ENCODE measurements at places on chromosomes 7 and 10.

DNA sequence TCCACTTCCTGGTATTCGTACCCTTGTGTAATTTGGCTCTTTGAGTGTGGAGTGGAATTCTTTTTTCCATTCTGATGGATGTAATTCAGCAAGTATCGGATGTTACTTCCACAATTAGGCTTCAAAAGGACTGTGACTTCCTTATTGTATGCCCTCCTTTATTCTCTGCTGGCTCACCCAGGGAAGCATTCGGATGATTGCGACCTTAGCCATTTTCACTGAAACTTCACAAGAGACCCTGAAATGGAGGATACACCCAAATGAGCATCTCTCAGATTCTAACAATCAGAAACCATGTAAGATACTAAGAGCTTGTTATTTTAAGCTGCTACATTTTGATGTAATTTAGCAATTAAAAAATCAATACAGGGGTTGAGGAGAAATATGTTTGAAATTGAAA, 493.1 kb downstream of the DNAJB9 start:
- no peak for DNase-seq

GRCh38 chr10:30583778-30584415, 45.7 kb downstream of the LYZL2 start:
- peak; percentile 88 for DNase-seq

- no peak for DNase-seq
These were observed 122.6 kb downstream of the HBP1 start for GRCh38 chr7:107291434-107291833.

GRCh38 chr7:93228302-93228701, 2.0 kb upstream of the HEPACAM2 start:
- DNase-seq = peak; percentile 81

- DNase-seq = no peak
These were observed 27.1 kb downstream of the SEC61A2 start for GRCh38 chr10:12156367-12157123.

GRCh38 chr10:37379991-37380390, 254.6 kb downstream of the ANKRD30A start:
- DNase-seq = no peak

- DNase-seq = no peak
These were observed 10.2 kb downstream of the WDR11 start for GRCh38 chr10:120861178-120861855.

DNA sequence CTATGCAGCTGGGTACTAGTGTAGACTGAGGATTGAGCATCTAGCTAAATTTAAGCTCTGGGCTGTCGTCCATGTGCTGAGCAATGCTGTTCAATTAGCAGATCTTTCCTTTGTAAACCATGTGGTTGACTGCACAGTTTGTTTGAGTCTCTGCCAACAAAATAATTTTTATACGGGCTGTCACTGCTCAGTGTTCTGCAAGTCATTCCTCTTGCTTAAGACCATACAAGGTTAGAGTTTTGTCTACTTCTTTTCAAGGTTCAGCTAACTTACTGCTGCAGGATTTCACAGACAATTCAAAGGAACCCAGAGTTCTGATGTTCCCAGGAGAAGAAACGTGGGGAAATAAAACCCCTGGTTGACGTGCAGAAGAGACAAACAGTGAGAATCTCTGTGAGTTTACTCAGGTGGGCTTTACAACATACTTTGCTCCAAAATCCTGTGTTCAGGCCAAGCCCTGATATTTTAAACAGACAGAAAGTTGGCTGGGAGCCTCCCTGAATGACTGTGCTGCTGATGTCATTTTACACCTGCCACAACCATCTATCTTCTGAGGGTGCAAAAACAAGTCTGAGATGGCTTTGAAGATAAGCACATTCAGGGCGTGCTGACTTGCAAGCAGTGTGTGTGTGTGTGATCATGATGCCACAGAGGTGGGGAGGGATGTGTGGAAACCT, 177.1 kb upstream of the SVIL start:
- peak; percentile 98 for DNase-seq

GRCh38 chr7:35319606-35320005, 65.7 kb upstream of the TBX20 start:
- no peak for DNase-seq

GRCh38 chr10:76297780-76298281, 866.4 kb downstream of the LRMDA start:
- no peak for DNase-seq

GRCh38 chr7:30331338-30331737, 46.9 kb downstream of the ZNRF2 start:
- DNase-seq = peak; percentile 49

DNA sequence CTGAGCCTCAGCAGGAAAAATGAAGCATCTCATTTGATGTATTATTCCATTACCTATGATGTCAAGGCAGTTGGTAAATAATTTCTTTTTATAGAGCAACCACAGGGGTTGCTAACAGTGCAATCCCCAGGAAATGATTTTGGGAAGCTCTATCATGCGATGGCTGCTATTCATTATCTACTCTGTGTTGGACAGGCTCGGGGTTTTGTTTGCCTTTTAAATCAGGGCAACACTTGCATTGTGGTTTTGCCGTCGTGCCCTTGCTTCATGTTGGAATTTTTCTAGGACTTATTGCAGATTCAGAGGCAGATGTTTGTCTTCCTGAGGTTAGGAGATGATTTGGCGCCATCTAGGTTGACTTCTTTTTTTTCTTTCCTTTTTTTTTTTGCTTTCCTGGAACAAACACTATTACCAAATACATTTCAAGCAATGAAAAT, 128.4 kb downstream of the BICC1 start:
- peak; percentile 99 for DNase-seq

DNA sequence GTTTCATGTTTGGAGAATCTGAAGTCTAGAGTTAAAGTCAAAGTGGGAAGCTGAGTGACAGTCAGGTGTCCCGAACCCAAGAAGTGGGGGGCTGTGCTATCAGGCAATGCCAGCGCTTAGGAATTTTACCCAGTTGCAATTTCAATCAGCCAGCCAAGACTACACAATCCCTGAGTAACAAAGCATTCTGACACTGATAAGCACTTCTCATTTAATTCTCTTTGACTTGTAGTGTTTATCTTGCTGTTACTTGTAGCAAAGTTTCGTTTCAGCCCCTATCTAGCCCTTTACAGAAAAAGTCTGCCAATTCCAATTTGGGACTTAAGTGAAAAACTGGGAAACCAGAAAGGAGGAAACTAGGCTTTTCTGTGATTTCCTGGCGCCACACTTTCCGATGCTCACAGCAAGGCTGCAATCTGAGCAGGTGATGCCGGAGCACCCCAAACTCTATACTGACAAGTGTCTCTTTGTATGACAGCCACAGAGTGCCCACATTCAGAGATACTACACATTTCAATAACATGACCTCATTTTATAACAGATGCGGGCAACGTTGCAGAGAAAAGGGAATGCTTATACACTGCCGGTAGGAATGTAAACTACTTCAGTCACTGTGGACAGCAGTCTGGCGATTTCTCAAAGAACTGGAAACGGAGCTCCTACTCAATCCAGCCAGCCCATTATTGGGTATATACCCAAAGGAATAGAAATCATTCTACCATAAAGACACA, 61.0 kb downstream of the ITIH5 start:
- DNase-seq = no peak

DNA sequence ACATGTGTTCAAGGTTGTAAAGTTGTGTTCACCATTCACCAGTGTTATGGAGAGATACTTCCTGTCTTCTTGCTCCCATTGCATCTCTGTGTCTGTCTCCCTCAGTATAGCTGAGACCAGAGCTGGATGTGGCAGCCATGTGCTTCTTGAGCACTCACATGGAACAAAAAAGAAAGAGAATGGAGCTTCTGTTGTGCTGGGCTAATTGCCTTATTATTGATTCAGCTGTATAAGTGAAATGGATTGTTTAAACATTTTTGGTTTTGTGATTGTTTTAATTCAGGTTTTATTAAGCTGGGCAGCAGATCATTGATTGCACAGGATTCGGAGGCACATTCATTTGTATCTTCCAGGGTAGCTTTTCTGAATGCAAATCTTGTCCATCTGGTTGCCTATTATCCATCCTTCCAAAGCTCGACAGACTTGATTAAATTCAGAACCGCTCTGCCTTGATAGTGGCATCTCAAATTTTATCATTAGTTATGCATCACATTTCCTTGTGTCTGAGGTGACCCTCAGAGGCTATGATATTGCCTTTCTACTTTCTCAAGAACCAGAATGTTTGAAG, 119.9 kb downstream of the CCNY start:
- DNase-seq = no peak

GRCh38 chr10:95421782-95422181, 131.0 kb upstream of the PDLIM1 start:
- no peak for DNase-seq

- peak; percentile 95 for DNase-seq
These were observed 1.0 kb downstream of the HSPB1 start for GRCh38 chr7:76303202-76304147.

DNA sequence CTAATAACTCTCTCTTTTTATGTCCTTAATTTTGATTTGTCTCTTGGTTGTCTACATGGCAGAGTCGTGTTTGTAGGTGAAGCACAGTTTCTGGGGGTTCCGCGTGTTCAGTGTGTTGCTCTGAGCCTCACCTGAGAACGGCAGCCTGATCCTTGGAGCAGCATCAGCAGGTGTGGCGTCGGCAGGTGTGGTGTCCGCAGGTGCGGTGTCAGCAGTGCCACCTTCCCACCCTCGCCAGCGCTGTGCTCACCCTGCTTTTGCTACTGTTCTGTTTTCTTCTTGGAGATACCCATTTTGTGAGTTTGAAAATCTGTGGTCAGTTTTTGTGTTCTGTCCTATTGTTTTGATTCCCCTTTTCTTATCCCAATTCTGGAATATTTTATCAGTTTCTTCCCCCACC, 406.6 kb downstream of the GLRX3 start:
- DNase-seq = no peak

- DNase-seq = no peak
These were observed 6.4 kb downstream of the CDK1 start for GRCh38 chr10:60784641-60785040.

GRCh38 chr10:99345350-99345749, 16.2 kb downstream of the CNNM1 start:
- DNase-seq = peak; percentile 20

- DNase-seq = no peak
These were observed 19.5 kb downstream of the SCART1 start for GRCh38 chr10:133473270-133473669.

DNA sequence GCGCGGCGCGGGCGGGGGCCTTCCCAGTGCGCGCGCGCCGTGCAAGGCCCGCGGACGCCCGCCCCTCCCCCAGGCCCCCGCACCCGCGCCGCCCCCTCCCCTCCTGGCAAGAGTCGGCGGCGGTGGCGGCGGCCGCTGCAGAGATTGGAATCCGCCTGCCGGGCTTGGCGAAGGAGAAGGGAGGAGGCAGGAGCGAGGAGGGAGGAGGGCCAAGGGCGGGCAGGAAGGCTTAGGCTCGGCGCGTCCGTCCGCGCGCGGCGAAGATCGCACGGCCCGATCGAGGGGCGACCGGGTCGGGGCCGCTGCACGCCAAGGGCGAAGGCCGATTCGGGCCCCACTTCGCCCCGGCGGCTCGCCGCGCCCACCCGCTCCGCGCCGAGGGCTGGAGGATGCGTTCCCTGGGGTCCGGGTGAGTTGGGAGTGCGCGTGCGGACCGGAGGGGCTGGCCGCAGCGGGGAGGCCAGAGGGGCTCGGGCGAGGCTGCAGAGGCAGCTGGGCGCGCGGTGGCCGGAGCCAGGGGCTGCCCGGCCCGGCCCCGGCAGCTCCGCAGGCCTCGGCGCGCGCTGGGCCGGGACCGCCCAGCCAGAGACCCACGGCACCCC, at the start of gene BMPR1A:
Gene BMPR1A, plus strand, starts transcription at position 109 of the 602 bp plus-strand sequence. CDS start 119,400 bp downstream, outside the sequence.
- no peak for DNase-seq

GRCh38 chr10:44805466-44806210, 105.5 kb upstream of the TMEM72 start:
- peak; percentile 60 for DNase-seq

DNA sequence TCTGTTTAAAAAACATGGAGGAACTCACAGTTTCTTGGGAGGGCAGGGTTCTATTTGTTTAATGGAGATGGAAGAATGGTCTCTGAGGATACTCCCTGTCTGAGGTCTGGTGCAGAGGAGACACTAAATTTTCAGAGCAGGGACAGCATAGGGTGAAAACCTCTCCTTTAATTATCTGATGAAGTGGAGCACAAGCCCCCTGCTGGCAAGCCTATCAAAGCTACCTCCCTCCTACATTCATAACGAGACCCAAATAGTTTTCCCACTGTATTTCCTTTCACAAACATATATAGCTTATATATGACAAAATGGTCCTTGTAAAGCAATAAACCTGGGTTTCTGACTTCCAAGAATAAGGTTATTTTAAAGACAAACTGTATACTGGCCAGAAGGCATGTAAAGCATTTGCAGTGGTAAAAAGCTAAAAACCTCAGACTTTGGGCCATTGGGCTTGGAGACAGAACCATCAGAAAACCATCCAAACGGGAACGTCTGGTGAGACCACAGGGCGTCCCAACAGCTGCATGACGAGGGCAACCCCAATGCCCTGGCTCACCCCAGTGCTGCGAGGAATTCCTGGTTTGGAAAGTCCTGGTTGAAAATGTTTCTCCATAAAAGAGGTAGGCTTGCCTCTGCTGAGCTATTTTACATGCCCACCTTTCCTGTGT, 201.3 kb downstream of the FANK1 start:
- DNase-seq = no peak

GRCh38 chr7:131733604-131734003, 177.2 kb upstream of the PODXL start:
- no peak for DNase-seq

DNA sequence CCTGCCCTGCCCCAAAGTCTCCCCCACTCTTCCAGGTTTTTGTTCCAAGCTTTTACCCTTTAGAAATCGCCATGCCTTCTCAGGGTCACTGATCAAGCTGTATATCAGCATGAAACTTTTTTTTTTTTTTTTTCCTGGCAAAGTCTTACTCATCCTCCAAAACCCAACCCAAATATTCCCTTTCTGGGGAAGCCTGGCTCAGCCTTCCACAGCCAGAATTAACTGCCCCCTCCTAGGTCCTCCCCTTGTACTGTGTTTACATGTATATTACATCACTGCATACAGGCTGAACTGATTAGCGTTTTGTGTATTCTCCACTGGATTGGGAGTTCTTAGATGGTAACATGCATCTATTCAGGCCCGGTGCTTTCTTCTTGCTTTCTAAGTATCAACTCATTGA, 4.6 kb upstream of the NOBOX start:
- no peak for DNase-seq

GRCh38 chr7:86558680-86559501, 84.8 kb upstream of the GRM3 start:
- DNase-seq = no peak

DNA sequence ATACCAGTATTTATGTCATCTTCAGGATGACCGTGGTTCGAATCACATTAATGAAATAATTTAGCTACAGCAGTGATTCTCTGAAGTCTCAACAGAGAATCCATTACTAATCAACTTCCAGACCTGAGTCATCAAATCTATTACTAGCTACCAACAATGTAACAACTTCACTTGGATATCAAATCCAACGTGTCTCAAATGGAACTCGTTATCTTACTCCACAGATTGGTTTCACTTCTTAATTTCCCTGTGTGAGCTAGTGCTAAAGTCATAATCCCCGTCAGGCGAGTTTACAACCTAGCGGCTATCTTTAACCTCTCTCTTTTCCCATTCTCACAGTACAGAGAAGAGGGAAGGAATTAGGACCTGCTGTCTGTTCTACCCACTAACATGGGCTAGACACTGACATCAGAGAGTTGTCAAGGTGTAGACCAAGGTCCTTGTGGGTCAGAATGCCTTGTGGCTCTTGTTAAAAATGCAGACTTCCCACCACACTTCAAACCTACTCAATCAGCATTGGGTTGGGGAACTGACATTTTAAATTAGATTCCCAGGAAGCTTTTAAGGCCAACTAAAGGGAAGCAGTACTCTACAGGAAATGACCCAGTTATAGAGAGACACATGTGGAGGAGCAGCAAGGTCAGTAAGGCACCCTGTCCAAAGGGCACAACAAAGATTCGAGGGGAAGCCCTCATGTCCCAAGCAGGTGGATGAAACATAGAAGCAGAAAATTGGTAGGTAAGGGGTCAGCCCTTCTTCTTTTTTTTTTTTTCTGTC, 57.3 kb upstream of the GSAP start:
- DNase-seq = no peak
